Spleen (tissue), 13 donors: ENCODE measurements at places on chromosomes 11 and 22. TPM values are rescaled to one million over a fixed set of nuclear protein-coding genes. Genes with fewer than 3 reads are reported as not detected.

GRCh38 chr11:27084518-27084917 lies 43.9 kb downstream of the BBOX1 start:
- DNase-seq, result no peak

DNA sequence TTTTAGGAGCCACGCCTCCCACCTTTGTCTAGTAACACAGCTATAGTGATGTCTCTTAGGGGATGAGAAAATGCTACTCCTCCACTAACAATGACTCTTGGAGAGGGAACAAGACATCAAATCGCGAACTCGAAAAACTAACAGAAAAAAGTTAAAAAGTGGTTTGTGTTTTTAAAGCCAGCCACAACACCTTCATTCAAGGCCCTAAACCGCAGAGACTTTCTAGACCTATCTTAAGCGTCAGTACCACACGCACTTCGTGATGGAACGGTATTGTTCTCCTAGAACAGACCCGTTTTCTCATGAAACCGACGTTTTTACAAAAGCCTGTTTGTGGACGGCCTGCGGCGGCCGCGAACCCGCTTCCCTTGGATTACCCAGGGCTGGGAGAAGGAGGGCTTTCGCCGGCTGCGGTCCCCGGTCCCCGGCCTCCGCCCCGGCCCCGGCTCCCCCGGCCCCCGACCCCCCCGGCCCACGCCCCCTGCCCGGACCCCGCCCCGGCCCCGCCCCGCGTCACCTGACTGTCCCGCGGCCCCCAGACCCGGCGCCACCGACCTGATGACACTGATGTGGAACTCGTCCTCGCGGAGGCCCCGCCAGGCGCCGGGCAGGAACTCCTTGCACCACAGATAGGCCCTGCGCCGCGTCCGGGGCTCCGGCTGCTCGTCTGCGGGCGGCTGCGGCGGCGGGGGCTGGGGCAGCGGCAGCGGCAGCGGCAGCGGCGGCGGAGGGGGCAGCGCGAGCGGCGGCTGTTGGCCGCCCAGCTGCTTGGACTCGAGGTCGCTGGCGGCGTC lies 718 bp downstream of the CHKA start:
- peak; percentile 94 for DNase-seq

DNA sequence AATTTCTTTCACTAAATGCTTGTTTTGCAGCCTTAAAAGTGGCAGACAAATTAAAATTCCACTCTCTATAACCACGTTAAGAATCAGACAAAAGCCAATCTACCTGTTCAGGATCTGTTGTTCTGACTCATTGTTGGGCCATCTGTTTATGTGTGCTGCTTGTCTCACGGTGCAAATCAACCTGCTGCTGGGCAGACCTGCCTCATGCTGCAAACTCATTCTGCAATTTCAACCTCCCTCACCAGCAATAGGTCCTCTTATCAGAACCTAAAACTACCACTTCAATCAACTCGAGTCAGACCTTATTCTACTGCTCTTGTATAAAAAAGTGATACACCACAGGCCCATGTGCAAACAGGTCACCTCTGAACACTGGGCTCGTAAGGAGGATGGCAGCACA lies 75.1 kb downstream of the LARGE2 start:
- DNase-seq, result no peak

DNA sequence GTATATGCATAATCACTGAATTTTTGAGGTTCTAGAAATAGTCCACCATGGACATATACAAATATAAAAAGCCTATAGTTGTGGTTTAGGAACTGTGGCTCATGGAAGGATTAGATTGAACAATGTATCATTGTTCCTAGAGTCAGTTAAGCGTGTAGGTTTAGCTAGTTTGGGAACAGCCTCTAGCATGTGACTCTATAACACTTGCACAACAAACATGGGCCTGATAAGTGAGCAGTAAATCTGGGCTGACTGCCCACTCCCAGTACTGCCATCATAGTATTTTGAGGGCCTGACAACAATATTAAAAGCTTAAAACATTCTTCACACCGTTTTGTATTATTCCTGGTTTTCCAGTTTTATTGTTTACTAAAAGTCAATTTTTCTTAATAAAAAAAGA lies 47.0 kb downstream of the YAP1 start:
- no peak for DNase-seq

ZP1 gene
- polyA plus RNA-seq, result not detected

RAG1 gene
- 2.1 TPM for polyA plus RNA-seq

TRIM49 gene
- not detected for polyA plus RNA-seq

DNA sequence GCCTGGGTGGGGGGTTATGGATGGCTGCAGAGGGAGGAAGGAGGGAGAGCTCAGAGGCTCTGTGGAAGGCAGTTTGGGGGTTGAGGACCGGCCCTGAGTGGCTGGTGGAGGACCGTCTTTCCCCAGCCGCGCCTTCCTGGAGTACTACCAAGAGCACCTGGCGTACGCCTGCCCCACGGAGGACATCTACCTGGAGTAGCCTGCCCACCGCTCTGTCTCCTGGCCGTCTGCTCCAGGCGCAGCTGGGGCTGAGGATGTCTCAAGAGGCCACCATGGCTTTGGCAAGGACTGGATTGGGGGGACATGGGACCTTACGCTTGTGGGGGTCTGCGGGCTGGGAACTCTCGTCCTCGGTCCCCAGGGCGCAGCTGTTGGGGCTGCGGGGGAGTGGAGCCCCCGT lies 10.0 kb downstream of the MAPK8IP2 start:
- peak; percentile 59 for DNase-seq

DNA sequence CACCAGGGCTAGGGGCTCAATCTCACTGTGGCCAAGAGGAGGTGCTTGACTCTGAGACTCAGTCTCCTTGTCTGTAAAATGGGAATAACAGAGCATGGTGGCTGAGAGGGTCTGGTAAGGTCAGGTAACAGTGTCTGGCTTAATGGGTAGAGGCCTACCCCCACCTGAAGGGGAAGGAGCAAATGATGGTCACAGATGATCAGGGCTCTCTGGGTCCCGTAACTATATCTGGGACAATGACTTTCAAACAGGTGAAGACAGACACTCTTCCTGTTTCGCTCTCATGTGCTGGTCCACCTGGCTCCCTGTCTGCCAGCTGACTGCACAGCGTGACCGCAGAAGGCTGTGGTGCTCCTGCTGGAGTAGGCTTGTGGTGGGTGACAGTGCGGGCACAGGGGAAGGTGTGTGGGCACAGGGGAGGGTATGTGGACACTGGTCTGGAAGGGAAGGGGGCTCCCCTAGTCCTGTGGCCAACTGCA lies 4.0 kb downstream of the A4GALT start:
- DNase-seq, result peak; percentile 85

GRCh38 chr11:35589281-35589680 lies 29.0 kb upstream of the FJX1 start:
- DNase-seq, result no peak

TIMP3 gene
- 104 TPM for polyA plus RNA-seq

GRCh38 chr22:26550498-26551033 lies 38.3 kb upstream of the TFIP11 start:
- no peak for DNase-seq

C11orf87 gene
- polyA plus RNA-seq, result 0.02 TPM

DNA sequence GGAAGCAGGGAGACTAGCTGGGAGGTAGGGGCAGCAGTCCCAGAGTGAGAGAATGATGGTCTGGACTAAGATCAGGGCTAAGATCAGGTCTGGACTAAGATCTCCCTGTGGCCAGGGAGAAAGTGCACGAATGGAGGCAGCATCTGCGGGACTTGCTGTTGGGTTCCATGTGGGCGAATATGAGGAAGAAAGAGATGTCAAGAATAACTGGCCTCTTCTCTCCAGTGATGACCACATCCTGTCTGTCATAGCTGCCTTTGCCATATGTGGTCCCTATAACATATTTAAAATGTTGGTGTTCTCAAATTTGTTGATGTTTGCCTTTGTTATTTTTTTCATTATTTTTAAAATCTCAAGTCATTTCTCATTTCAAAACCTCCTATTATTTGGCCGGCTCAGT lies 27.4 kb upstream of the CXCR5 start:
- no peak for DNase-seq

- peak; percentile 39 for DNase-seq
Observed at GRCh38 chr22:46326066-46326680, 9.3 kb upstream of the TRMU start.

CRKL gene
- polyA plus RNA-seq, result 12.2 TPM

- no peak for DNase-seq
Observed at GRCh38 chr11:99640671-99641070, 619.9 kb downstream of the CNTN5 start.

DNA sequence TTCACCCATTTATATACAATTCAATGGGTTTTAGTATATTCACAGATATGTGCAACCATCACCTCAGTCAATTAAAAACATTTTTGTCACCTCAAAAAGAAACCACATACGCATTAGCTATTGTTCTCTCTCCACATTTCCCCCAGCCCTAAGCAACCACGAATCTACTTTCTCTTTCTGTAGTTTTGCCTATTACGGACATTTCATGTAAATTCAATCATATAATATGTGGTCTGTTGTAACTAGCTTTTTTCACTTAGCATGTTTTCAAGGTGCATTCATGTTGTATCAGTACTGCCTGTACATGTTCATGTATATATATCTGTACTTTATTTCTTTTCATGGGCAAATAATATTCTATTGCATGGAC lies 104.7 kb upstream of the RRM1 start:
- DNase-seq, result no peak
